Stimulated activated CD4-positive, alpha-beta T cell treated with anti-CD3 and anti-CD28 coated beads, Interleukin-2, amount 100 ng/mL, for 48 hours (primary cell): ENCODE measurements at places on chromosomes 3 and 15.

GRCh38 chr3:154430014-154430413 is at the start of gene GPR149:
Gene GPR149 (minus strand): TSS chr3:154430190. CDS start chr3:154429615, 575 bp downstream.
- no peak for DNase-seq

DNA sequence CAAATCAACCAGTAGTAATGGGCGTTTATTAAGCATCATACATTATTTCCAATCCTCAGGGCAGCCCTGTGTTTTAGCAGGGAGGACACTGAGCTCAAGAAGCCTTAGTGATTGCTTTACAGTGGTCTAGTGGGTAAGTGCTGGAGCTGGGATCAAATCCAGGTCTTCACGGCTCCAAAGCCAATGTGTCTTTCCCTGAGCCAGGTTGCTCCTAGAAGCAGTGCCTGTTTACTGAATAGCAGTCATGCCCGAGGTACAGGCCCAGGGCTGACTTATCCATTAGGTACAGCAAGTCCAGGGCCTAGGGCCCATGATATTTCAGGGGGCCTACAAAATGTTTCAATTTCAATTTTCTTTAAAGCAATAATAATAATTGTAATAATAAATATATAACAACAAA is 9.6 kb upstream of the SMAD6 start:
- DNase-seq = no peak

DNA sequence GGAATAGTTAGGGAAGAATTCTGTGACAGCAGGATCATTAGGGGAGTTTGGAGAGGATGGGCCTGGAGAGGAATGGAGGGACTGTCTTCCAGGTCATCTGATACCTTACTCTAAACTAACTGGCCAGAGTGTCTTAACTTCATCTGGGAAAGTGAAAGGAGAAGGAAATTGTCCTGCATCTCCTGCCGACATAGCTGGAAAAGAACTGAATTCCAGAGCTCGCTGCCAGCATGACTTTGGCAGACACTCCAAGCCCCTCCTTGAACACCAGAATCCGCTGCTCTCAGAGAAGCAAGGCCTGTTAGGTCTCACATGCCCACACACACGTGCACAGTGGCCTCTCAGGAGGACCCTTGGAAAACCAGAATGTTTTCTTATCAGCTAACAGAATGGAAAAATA is 10.5 kb downstream of the ABI3BP start:
- no peak for DNase-seq

DNA sequence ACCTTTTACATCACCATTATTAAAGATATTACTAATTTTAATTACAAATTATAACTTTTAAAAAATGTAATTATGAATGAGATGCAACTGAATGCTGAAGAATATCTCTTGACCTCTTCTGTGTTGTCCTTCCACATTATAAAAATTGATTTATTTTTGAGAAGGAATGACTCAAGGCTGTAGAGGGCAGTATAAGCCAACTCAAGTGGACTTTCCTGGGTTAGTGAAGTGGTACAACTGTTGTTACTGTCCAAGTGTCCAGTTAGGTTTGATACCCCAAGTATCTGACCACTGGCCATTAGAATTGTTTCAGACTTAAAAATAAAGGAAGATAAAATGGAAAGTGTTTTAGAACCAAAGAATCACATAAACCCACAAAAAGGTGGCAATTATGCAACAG is 51.9 kb downstream of the BBX start:
- no peak for DNase-seq

- DNase-seq = no peak
Measured at GRCh38 chr3:185149591-185149990, 3.3 kb downstream of the C3orf70 start.

DNA sequence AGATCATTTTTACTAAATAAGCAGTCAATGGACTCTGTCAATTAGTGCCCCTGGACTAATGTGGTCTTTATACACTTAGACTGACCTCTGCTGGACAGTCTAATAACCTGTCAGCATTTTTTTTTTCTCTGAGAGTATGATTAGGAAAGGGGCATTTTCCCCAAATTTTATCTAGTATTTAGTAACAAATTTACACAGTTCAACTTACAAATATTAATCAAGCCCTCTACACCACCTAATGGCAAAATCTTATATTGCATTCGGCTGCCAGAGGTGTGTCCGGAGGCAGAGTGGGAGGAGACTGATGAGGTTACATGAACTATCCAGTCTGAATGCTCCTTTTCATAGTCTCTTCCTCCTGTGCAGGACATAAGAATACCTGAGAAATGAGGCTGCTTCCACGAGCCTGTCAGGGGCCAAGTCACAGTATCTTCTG is 36.0 kb upstream of the COLQ start:
- DNase-seq = peak; percentile 49

DNA sequence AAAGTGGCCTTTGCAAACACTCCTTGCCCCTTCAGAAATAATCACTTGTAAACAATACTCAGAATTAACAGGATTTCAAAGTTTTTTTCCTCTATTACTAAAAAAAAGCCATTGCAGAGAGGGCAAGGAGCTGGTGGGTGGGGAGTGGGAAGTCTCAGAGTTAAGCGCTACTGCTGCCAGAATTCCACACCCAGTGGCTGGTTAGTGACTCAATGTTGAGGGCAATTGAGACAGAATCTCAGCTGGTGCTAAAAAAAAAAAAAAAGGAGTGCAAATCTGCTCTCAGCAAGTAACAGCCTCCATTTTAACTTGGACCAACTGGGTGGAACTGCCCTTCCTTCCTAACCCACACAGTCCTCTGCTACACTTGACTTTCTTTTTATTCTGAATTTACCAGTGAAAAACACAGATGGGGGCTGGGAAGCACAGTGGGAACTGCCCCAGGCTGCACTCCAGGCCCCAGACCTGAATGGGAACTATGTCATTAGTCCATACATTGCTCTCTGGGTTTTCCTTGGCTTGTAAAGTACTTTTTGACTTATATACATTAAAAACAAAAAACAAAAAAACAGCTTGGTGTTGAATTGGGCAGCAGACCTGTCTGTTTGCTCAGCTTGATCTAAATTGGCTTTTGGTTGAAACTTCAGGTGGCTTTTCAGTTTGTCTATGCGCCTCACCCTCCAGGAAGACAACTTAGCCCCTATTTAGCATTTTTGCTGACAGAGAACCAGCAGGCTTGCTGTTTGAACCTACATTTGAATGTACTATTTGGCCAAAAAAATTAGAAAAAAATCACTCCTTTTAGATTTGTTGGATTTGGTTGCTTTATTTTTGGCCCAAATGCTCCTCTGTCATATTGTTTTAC is 357.8 kb upstream of the TBL1XR1 start:
- DNase-seq = no peak

DNA sequence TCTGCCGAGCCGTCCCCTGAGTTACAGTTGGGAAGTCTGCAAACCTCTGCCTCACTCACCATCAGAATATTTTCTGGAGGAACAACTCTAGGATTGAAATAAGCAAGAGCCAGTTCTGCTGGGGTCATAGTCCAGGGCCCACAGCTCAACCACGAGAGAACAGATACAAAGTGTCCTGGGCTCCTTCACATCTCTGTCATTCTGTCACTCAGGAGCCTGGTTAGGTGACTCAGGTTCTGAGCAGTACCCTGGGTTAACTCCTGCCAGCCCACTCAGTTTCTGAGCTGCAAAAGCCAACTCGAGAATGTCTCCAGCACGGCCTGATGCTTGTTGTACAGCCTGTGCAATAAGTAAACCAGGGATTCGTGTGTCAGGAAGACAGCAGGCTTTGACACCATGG is 155.7 kb downstream of the SLCO3A1 start:
- peak; percentile 11 for DNase-seq

GRCh38 chr3:107892955-107893624 is 197.7 kb downstream of the CD47 start:
- no peak for DNase-seq

DNA sequence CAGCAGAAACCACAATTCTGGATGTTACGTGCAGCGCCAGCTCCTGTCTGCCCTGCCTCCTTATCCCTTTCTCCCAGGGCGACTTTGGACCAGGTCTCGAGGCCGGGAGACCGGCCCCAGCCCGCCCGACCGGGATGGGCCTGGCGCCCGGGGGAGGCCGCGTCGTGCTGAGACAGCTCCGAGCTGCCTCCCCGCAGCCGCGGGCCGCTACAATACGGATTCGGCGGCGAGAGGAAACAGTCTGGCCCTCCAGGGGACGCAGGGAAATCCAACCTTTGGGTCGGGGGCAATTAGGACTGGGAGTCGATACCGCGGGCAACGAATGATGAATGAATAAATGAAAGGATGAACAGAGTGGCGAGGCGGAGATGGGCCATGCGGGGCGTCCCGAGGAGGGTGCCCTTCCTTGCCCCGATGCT is 537 bp downstream of the GRAMD2A start:
- DNase-seq = no peak

DNA sequence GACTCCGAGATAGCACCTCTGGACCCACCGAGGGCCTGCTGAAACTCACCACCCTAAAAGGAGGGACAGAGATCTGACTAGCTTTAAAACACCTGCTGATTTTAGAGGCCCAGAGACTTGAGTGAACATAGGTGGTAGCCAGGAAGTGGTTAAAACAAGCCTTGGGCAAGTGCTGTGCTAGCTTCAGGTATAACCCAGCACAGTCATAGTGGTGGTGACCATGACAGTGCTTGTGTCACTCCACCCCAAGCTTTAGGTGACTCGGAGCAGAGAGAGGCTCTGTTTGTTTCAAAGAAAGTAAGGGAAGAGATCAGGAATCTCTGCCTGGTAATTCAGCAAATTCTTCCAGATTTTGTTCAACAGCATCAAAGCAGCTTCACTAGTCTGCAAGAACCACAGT is 641.1 kb upstream of the BCHE start:
- DNase-seq = no peak

- peak; percentile 10 for DNase-seq
Measured at GRCh38 chr15:83380682-83381081, 66.5 kb upstream of the SH3GL3 start.

GRCh38 chr3:16837602-16838001 is 47.2 kb upstream of the PLCL2 start:
- DNase-seq = no peak

DNA sequence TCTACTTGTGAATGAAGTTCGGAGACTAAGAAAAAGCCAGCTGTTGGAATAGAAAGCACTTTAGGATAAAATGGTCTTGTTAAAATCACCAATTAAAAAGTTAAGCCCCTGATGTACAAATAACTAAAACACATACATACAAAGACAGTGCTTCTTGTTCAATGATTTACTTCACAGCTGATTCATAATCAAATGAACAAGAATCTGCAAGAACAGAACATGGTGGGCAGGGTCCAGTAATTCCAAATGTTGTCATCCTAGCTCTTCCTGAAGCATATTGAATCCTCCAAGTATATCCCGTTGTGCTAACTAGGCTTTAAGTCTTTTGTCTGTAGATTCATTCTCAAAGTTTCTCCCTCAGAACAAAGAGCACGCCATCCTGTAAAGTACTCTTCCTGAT is 24.5 kb downstream of the NIT2 start:
- no peak for DNase-seq

- DNase-seq = peak; percentile 4
Measured at GRCh38 chr3:31288641-31289100, 244.1 kb upstream of the STT3B start.

DNA sequence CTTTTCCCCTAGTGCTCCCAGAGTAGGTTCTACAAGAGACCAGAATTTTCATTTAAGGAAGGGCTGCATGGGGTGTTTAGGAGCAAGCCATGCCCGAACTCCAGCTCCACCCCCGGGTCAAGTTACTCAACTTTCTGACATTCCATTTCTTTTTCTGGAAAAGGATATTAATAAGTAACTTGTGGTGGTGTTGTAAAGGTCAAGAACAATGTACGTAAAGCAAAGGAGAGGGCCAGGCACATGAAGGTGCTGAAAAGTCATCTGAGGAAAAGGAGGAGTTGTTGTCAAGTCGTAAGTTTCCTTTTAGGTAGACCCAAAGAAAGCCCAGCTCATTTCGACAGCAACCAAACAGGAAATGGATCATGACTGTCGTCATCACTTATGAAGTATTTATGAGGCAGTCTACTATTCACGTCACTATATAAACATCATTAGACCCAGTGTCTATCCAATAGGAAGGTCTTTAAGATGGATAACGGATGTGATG is 319.6 kb upstream of the IL12A start:
- DNase-seq = no peak

DNA sequence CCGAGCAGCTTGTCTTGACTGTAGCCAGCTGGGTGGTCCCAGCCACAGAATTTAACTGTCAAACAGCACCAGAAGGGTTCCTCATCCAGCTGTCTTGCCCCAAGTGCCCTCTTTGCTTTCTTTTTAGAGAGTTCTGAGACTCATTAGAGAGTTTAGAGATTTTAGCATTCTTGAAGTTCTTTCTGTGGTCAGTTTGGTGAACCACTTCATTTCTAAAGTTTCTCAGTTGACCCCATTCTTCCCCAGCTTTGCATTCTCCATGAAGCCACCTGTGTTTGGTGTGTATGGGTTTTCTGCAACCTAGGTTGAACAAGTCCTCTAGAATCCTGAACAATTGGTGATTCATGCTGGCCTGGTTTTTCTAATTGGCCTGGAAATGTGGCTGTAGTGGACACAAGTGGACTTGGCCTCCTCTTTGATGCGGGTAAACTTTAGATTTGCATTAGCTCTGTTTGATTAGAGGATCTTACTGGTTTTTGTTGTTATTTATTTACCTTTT is 33.7 kb downstream of the FLNB start:
- DNase-seq = no peak

GRCh38 chr3:168134931-168135330 is 39.2 kb upstream of the GOLIM4 start:
- no peak for DNase-seq

DNA sequence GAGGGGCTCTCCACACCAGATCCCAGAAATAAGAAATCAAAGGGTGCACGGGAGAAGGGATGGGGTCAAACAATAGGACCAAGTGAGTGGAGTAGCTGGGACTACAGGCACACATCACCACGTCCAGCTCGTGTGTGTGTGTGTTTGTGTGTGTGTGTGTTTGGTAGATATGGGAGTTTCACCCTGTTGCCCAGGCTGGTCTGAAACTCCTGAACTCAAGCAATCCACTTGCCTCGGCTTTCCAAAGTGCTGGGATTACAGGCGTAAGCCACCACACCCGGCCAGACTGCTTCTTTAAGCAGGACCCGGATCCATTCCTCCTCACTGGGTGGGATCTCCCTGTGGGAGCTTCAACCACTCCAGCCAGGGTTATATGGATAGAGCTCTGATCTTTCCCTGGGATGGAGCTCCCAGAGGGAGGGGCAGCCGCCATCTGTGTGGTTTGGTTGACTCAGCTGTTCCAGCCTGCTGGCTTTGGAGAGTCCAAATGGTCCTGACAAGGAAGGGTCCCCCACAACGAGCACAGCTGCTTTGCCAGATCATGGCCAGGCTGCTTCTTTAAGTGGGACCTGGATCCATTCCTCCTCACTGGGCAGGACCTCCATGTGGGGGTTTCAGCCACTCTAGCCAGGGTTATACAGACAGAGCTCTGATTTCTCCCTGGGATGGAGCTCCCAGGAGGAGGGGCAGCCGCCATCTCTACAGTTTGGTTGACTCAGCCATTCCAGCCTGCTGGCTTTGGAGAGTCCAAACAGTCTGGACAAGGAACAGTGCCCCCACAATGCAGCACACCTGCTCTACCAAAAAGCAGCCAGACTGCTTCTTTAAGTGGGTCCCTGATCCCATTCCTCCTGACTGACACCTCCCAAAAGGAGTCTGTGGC is 9.1 kb upstream of the AVEN start:
- no peak for DNase-seq

DNA sequence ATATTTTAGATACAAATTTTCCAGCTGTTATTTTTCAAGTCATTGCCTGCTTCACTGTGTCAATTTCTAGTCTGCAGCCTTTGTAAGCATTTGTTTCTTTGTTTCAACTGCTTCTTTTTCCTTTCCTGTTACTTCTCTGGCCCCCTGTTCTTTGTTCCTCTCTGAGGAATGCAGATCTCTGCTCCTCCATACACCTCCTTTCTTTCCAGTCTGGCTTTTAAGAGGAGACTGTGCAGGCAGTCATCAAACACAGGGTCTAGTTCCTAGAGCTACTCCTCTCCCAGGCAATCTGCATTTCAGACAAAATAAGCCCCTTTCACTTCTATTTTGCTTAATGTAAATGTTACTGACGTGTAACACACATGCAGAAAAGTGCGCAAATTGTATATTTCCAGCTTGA is 502.9 kb downstream of the PDCD6IP start:
- DNase-seq = no peak
